ENCODE measurements at places on chromosomes 4 and X.

DNA sequence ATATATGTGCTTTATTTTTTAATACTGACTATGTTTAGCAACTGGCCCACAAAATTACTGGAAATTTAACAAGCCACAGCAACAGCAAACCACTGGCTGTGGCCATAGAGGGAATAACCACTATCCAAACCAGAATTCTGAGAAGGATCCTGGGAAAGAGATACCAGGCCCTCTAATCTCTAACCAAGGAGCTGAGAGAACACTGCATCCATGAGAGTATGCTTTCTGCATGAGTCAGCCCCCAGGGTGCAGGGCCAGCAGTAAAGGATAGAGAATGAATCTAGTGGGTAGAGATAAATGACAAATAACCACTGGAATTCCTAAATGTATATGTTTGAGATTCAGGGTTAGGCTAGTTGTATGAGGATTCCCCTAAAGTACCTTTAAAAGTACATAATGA, 221.8 kb downstream of the KIT start:
- no peak for DNase-seq

GRCh38 chrX:110703641-110704040, 92.0 kb downstream of the CHRDL1 start:
- no peak for DNase-seq

- DNase-seq, result no peak
Observed at GRCh38 chr4:40548256-40548655, 81.4 kb downstream of the RBM47 start.

DNA sequence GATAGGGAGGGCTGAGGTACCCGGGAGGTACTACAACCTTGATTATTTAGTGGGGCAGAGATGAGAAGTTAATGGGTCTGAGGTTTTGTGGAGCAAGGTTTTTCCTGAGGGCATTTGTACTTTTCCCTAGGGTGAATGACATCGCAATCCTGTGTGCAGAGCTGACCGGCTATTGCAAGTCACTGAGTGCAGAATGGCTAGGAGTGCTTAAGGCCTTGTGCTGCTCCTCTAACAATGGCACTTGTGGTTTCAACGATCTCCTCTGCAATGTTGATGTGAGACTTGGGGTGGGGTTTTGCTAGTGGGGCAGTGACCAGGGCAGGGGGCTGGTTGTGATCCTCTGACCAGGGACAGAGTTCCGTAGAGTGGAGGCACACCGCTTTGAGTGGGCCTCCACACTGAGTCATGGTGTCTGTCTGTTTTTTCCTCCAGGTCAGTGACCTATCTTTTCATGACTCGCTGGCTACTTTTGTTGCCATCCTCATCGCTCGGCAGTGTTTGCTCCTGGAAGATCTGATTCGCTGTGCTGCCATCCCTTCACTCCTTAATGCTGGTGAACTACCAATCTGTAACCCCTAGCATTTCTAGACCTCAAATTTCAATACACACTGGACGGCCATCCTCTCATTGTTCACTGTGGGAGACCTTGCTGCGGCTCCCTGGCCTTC, 9.9 kb downstream of the MED12 start:
- DNase-seq, result no peak

DNA sequence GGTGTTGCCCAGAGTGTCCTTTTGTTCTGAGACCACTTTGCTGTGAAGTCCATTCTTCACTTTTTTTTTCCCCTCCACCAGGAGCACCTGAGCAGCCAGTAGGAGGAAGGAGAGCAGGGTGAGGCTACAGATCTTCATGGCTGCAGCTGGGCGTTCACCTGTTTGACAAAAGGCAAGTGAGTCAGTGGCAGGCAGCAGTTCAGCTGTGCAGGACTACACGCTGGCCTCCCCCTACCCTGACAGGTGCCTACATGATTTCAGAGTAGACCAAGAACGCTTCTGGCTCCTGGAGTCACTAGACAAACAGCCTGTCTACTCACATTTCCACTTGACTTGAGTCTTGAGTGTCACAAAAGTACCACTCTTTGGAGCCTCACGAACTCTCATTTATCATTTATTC, 2.0 kb downstream of the FGFBP1 start:
- peak; percentile 7 for DNase-seq

DNA sequence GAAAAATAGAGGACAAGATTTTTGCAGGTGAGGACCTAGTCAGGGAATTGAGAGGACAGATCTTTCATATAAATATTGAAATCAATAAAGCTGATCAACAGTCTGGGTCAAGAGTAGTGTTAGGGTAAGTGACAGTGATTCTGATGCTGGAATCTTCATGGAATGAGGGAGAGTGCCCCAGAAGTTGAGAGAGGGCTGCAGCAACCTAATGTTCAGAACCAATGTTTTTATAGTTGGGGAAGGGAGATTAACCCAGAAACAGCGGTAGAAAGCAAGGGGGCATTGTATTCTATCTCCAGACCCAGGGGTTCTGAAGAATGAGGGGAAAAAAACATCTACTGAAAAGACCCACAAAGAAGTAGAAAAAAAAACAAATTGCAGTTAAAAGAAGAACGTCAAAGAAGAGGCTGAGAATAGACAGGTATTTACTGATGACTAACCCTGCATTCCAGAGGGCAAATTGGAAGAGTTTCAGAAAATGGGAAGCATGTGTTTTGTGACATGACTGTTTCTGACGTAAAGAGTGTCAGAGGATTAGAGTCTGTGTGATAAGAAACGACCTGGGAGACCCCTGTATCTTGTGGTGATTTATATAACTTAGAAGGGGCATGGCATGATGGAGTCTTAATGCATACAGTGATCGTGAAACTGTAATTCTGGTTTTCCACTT, 819.6 kb upstream of the EPHA5 start:
- DNase-seq, result no peak

DNA sequence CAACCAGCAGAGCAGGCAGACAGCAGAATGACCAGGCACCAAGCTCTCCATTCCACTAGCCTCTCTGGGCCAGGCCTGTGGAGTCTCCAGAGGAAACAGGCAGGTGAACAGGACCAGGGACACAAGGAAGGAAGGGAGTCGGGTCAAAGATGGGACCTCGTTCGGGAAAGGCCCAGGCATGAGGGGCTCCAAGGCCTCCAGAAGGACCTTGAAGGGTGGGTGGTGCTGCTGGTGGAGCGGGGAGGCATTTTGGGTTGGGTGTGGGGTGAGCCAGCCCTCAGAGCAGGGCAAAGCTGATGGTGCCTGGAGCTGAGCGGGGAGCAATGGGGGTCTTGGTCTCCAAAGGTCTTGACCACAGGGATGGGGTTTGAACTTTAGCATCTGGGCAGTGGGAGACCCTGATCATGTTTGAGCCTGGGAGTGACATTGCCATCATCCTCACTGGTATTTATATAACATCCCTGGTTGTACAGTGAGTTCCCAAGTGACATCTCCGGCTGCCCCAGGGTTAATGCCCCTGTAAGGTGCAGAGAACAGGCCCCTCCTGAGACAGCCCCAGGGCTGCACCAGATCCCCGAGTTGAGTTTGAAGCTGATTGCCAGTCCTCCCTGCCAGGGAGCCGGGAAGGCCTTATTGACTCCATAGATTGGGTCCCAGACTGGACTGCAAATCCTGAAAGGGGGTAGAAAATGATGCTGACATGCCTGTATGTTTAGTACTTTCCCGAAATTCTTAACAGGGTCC, 52.7 kb downstream of the PSAPL1 start:
- DNase-seq, result no peak

GRCh38 chrX:48631376-48632090, 34.2 kb downstream of the WDR13 start:
- peak; percentile 16 for DNase-seq

DNA sequence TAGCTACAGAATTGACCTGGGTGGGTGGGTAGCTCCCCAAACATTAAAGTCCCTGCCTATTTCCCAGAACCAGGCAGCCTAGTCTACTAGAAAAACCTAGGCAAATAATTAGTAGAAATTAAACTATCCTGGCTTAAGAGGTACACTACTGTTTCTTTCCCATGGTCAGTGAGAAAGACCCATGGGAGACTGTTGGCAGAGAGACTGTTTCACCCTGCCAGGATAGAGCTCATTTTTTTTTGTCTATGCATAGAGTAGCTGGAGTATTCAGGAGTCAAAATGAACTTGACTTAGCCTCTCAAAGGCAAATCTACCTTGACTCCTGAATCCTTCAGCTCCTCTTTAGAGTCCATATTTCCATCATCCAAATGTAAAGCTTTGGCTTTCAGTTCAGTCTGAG, 107.0 kb upstream of the AR start:
- DNase-seq, result no peak

Data from NCI-H510A treated with DMSO at 0.1 percent for 48 hours (cell line).